ENCODE measurements at places on chromosomes 16 and 17.

DNA sequence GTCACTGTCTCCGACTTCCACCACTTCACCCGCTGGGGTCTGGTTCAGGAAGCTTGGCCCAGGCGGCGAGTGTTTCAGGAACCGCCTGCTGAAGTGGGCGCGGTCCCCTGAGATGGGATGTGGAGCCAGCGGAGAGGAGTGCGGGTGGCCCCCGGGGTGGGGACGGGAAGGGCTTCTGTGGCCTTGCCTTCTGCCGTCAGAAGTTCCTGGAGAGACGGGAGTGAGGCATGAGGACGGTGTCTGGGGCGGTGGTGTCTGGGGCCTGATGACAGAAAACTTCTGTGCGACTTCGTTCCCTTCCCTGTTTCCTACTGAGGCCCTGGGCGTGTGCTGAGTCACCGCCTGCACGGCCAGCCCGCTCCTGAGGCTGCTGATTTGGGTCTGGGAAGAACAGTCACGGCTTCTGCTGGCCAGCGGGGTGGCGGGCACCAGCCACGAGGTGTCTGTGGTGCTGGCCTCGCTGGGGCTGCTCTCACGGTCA lies 12.3 kb upstream of the NLRC3 start:
- no peak for DNase-seq

DNA sequence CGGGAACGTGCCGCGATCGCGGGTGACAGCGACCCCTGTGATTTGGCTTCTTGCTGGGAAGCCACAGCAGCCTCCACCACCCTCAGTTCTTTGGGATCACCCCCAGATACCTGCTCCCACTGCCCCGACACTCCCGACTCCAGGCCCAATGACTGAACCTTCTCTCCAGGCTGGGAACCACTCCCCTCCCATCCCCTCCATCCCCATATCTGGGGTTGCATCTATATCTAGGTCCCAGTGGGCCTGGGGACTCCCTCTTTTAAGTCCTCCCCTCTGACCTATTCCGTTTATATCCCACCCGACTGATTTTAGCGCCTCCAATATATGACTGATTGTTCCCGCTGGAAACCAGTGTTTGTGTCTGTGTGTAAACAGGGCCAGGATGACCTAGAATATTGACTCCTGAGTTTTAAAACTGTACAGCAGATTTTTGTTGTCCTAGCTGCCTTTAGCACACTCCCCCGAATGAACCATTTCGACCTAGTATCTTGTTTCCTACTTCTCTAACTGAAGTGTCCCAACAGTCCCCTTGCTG lies 667 bp downstream of the PSMD3 start:
- DNase-seq = no peak

- DNase-seq = no peak
These were observed 34.9 kb upstream of the ZNF469 start for GRCh38 chr16:88347656-88348376.

GRCh38 chr16:727291-727977 lies 528 bp downstream of the HAGHL start:
- DNase-seq = no peak

DNA sequence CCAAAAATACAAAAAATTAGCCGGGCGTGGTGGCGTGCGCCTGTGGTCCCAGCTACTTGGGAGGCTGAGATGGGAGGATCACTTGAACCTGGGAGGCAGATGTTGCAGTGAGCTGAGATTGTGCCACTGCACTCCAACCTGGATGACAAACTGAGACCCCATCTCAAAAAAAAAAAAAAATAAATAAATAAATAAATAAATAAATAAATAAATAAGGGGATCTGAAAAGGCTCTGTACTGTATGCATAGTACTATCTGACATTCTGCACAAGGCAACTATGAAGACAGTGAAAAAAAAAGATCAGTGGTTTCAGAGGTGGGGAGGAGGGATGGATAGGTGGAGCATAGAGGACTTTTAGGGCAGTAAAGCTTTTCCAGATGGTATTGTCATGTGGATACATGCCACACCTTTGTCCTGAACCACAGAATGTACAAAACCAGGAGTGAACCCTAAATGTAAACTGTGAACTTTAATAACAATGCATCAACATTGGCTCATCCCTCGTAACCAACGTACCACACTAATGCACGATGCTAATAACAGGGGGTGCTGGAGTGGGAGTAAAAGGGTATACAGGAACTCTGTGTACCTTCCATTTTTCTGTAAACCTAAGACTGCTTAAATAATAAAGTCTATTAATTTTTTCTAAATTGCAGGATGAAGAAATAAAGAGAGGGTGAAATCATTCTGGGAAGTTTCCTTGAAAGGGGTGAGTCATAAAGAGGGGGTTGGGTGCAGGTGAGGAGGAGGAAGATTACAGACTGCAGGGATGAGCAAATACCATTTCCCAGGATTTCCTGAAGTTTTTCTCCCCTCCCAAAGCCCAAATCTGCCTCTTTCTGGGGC lies 155.8 kb upstream of the SDK2 start:
- no peak for DNase-seq

DNA sequence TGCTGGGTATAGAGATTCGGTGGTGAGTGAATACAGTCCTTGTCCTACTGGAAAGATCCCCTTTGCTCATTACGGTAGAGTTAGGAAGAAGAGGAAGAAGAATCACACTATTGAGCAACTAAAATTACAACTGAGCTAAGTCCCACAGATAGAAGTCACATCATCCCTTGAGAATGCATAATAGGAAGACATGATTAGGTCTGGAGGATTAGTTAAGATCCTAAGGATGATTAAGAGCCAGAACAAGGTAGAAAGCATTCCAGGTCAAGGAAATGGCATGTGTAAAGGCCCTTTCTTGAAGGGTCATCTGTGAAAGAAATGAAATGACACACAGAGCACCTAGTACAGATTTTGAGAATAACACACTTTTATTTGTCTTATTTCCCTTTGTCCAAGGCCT lies 503.5 kb downstream of the HAPSTR1 start:
- no peak for DNase-seq

DNA sequence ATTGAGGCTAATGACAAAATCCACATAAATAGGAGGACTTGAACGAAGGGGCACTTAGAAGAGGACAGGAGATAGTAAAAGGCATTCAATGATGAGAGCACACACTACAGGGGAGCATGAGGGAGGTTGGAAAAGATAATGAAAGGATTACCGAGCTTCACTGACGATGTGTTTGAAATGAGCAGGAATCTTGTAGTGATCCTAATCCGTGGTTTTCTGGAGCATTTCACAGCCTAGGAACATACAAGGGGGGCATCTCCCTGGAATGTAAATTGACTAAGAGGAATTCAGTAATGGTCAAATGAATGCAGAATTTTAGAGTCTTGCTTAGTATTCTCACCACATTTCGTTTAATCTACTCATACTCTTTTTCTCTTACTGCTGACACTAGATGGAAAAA lies 5.2 kb downstream of the ATMIN start:
- no peak for DNase-seq

DNA sequence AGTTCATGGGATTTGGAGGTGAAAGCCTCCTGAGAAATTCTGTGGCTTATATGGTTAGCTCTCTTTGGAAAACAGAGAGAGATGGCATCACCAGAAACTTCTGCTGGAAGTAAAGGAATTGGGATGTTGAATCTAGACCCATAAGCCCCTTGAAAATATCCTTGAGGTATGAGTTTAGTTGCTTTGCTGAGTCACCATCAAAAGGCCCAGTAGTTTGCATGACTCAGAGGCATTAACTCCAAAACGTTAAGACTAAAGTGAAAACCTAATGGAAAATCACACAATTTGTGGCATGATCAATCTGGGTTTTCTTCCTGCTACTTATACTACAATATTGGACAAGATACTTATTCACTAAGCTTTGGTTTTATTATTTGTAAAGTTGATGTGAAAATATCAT lies 349.2 kb upstream of the SALL1 start:
- DNase-seq = no peak

GRCh38 chr17:76246080-76247066 lies 6.1 kb upstream of the RNF157 start:
- DNase-seq = peak; percentile 70

DNA sequence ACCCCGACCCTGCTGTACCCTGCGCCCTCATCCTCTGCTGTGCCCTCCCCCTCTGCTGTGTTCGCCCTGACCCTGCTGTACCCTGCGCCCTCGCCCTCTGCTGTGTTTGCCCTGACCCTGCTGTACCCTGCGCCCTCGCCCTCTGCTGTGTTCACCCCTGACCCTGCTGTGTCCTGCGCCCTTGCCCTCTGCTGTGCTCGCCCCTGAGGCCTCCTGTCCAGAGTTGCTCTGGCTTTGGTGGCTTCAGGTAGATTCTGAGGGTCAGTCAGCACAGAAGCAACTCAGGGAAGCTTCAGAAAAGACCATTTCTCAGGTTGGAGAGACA lies 11.5 kb downstream of the ZNF276 start:
- DNase-seq = no peak

- DNase-seq = no peak
These were observed 5.6 kb upstream of the HSBP1 start for GRCh38 chr16:83802135-83802534.

DNA sequence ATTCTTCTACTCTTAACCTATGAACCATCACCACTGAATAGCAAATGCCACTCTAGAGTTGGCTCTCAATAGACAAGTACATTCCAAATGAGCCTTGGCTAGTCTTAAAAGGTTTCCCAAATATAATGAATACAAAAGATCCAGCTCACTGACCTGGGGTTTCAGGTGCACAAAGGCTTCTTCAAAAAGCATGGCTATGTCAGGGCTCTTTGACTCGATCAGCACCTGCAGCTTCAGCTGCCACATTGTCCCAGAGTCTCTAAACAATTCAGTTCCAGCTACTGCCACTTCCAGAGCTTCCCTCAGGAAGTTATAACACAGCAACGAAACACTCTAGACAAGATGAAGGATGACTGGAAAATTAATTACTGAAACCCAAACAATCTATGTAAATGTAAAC lies 16.0 kb upstream of the COPRS start:
- no peak for DNase-seq

DNA sequence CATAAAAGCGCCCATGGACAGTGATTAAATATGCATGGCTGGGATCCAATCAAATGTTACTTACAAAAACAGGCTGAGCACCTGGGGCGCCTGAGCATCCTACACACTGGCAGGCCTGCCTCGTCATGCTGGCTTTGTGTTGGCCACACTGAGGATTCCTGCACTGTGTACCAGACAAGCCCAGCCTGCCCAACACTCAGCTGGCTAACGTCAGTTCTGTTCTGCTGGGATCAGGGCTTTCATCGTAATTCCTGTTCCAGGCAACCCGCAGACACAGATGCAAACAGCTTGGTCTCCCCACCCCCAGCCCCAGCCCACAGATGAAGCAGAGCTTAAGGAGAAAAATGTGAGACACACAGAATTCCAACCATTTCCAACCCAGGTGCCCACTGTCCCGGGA lies 30.7 kb downstream of the PIMREG start:
- DNase-seq = no peak

DNA sequence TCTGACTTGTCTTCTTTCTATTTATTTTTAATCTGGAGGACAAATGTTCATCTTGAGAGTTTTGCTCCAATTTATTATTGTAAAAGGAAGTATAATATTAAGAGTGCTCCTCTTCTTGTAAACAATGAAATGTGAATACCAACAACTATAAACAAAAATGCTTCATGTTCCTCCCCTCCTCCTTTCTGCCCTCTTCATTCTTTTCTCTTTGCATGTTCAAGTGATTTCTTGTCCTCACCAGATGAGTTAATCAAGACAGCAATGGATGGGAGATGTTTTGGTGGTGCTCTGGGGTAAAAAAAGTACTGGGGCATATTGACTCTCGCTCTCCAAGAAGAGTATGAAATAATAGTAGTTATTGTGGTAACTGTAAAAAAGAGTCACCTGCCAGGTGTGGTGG lies 24.3 kb downstream of the ITGB3 start:
- DNase-seq = no peak

GRCh38 chr16:55479430-55480140 lies 587 bp downstream of the MMP2 start:
- DNase-seq = no peak

Data from left colon (tissue), 2 donors.